Esophagus mucosa (tissue), 1 donor: ENCODE measurements at places on chromosomes 2 and 18.

- ATAC-seq, result no peak
Observed at GRCh38 chr2:1727796-1728474, 16.4 kb downstream of the PXDN start.

DNA sequence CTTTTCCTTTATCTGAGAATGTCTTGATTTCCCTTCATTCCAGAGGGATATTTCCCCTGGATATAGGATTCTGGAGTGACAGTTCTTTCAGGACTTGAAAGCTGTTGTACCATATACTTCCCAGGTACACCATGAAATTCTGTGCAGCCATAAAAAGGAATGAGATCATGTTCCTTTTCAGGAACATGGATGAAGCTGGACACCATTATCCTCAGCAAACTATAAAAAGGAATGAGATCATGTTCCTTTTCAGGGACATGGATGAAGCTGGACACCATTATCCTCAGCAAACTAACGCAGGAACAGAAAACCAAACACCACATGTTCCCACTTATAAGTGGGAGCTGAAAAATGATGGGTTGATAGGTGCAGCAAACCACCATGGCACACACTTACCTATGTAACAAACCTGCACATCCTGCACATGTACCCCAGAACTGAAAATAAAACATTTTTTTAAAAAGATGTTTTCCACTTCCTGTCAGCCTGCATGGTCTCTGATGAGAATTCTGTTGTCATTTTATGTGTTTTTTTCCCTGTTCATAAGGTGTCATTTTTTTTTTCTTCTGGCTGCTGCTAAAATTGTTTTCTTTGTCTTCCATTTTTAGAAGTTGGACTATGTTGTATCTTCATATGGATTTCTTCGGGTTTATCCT, 133.3 kb downstream of the DNAH6 start:
- no peak for ATAC-seq

DNA sequence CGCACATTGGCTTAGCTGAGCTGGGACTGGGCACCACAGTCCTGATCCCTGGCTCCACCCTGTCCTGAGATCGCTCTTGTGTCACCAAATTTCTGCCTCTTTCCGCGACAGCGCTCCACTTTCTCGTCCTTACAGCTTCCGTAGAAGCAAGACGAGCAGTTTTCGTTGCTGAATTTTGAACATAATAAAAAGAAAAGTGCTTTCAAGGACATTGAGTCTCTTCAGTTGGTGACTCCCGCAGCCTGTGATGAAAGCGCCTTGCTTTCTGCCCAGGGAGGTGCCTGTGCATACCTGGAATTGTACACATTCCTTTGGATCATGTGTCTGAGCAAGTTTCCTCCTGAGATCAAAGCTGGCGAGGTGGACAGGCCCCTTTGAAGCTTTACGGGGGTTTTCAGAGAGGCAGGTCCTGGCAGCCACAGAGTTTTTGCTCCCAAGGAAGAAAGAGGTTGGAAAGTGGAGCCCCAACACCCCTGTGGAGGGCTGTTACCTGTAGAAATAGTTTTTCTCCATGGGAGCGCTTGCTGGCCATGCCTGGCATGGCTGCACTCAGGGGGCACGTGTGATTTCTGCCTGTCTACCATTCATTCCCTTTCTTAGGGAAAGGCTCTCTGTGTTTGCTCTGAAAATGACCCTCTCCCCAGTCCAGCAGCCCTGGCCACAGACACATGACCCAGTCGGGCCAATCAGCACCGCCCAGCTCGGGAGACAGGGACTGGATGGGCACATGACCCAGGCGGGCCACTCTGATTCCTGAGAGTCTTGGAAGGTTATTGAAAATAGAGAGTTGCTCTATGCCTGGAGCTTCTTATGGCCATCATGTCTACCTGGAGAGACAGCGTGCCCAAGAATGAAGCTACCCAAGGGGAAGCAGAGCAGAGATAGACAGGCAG, 115.6 kb upstream of the OTOS start:
- ATAC-seq, result no peak

GRCh38 chr2:58870704-58871103, 629.6 kb upstream of the FANCL start:
- no peak for ATAC-seq

DNA sequence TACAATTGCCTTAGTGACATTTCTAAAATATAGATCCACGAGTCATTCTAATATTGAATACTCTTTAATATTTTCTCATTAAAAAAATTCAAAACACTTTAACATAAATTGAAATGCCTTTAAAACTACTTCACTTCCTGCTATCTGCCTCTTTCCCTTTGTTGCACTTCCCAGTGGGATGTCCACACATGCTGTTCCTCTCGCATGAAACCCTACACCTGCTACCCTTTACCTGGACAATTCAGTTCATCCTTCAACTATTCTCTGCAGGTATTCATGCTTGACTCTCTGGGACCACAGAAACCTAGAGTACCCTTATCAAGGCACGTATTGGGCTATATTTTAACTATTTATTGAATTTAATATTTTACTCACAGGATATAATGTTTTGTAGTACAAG, 373.3 kb upstream of the GALNT5 start:
- ATAC-seq, result no peak

DNA sequence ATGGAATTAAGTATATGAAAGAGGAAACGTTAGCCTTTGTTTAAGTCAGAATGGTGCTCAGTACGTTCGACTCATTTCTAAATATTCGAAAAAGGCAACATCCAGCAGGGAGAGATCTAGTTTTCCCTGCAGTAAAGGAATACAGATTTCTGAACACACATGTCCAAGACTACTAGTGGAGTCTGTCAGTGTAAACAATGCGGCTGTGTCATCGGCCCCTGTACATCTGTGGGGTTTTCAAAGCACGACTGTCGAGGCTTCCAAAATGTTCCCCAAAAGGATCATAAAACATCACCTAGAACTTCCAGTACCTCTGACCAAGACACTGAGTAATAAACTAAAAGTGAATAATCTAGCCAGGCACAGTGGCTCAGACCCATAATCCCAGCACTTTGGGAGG, 112.8 kb downstream of the ZNF516 start:
- ATAC-seq, result no peak

DNA sequence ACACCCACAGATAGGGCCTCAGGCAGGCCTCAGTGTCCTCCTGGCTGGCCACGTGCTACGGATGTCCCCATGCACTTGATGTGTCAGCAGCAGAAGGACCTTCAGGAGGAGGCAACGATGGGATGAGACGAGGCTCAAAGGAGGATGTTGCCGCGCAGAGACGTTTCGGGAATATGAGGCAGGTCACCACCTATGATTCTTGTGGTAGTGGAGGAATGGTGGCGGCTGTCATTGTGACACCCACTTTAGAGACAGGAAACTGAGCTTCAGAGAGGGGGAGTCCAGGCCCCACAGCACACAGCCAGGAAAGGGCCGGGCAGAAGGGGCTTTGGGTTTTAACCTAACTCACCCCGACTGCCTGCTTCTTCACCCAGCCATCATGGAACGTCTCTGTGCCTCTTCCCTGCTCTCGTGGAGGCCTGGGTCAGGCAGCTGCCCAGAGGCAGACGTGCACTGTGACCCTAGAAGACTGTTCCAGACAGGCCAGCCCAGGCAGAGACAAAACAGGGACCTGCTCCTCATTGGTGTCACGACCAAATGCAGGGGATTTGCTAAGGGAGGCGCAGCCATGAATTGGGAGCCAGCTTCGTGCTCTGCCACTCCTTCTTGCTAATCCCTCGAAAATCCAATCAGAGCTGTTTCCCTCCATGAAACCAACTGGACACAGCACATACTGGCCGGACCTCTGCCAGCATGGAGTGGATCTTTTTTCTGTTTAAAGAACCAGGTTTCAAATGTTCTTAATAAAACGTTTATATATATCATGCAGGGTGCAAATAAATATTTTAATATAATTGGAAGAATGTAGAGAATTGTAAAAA, 169.2 kb downstream of the ASB1 start:
- no peak for ATAC-seq

- no peak for ATAC-seq
Observed at GRCh38 chr2:106358521-106358920, 109.7 kb downstream of the RGPD3 start.

GRCh38 chr2:215961981-215962380, 51.4 kb downstream of the MREG start:
- ATAC-seq, result no peak

GRCh38 chr18:60038731-60039130, 138.9 kb downstream of the PMAIP1 start:
- no peak for ATAC-seq

GRCh38 chr18:9831036-9831722, 54.6 kb upstream of the TXNDC2 start:
- no peak for ATAC-seq

GRCh38 chr2:127145280-127145895, 38.4 kb upstream of the BIN1 start:
- ATAC-seq, result peak; percentile 33

- ATAC-seq, result no peak
Observed at GRCh38 chr2:11988691-11989353, 242.4 kb downstream of the LPIN1 start.

GRCh38 chr18:80197528-80197927, 49.8 kb downstream of the PARD6G start:
- no peak for ATAC-seq

GRCh38 chr2:121173112-121173511, 111.9 kb downstream of the TFCP2L1 start:
- peak; percentile 58 for ATAC-seq

DNA sequence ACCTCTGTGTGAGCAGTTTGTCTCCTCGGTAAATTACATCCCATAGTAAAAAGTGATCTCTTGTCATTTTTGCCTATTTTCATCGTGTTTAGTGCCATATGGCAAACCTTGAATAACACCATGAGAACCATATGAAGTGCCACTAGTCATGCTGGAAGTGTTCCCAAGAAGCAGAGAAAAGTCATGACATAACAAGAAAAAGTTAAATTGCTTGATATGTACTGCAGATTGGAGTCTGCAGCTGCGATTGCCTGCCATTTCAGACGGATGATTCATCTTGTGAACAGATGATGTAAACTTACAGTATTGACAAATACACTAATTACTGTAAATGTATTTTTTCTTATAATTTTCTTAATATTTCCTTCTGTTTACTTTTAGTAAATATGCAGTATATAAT, 846.7 kb downstream of the BCL11A start:
- no peak for ATAC-seq

DNA sequence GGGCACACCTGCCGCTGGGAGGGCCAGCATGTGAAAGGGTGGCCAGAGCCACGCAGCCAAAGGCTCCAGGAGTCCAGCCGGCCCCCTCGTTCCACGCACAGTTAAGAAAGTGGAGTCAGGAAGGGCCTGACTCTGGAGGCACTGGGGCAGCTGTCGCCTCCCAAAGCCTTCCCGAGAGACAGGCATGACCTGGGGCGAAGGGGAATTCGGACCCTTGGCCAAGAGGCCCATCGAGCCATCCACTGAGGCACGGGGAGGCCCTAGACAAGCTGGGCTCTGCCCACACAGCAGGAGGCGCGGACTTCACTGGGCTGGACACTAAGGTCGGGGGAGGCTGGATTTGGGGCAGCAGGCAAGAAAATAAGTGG, 38.5 kb upstream of the SNED1 start:
- no peak for ATAC-seq

- ATAC-seq, result peak; percentile 48
Observed at GRCh38 chr2:127811397-127812321, 688 bp upstream of the WDR33 start.

DNA sequence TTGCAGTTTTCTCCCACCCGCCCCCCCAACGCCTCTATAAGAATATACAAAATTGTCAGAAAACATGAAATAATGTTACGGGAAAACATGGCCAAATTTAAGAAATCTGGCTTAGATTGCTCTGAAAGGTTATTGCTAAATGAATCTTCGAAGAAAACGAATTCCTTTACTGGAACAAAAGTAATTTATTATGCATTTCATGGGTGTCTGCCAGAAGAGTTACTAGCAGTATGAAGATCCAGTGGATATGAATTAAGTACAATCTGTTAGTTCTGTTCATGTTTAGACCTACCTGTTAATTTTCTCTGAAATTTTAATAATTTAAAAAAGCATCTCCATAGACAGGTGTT, 21.9 kb downstream of the GATA6 start:
- no peak for ATAC-seq

- ATAC-seq, result no peak
Observed at GRCh38 chr2:223725986-223726970, 111.1 kb downstream of the AP1S3 start.

DNA sequence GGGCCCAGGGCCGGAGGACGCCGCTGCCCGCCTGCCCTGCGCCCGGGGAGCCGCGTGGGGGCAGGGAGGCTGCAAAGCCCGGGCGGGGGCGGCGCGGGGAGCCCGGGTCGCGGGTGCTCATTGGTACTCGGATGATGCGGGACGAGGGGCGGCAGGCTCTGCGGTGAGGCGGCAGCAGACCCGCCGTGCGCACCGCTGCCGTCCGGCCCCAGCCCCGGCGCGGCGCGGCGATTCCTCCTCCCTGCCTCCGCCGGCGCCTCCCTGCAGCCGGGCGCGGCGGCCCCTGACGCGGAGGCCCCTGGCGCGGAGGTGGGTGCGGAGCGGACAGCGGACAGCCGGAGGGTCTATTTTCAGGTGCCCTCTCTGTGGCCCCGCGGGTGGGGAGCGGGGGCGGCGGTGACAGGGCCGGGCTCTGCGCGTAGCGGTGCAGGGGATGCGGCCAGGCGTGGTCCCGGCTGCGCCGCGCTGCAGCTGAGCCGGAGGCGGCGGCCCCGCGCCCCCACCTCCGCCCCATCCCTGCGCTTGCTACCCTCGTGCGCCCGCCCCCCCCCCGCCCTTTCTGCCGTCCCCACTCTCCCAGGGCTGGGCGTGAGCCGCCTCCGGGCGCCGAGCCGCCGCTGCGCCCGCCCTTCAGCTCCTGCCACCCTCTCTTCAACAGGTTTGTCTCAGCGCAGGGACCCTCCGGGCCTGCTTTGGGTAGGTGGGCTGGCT, 640 bp downstream of the SPTBN1 start:
- peak; percentile 39 for ATAC-seq

DNA sequence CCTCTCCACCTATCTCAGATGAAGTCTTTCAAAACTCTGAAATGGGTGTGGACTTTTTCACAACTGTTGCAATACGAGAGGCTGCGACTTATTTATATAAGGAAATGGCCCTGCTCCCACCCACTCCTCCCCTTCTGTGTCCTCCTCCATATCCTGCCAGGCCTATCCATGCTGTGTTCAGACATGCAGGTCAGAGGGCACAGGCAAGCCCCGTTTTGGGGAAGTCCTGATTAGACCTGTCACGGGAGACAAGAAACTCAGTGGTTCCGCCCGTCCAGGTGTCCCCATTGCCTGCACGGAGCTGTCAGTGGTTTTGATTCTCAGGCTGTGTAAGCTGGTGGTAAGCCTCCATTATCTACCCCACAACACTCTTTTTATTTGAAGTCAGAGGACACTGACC, 99.6 kb upstream of the MGAT5 start:
- peak; percentile 78 for ATAC-seq

GRCh38 chr18:12015416-12016062, 34.2 kb downstream of the IMPA2 start:
- ATAC-seq, result peak; percentile 85

- no peak for ATAC-seq
Observed at GRCh38 chr2:118473846-118474540, 373.5 kb downstream of the EN1 start.

GRCh38 chr2:156334496-156335478, 2.3 kb upstream of the NR4A2 start:
- peak; percentile 76 for ATAC-seq

DNA sequence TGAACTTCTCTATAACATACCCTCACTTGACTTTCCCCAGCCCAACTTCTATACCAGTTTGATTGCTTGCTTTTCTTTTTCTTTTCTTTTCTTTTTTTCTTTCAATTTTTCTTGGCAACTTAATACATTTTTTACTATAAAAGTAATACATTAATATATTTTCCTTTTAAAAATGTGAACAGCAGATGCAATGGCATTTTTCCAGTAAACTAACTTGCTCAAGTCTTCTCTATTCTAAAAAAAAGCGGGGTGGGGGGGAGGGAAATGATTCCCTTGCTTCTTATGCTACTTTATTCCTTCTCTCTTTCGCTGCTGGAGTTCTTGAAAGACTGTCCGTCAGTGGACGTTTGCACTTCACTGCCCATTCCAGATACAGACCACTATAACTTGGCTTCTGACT, 70.5 kb downstream of the RBMS1 start:
- no peak for ATAC-seq
